ENCODE measurements at places on chromosomes 6 and 20.

DNA sequence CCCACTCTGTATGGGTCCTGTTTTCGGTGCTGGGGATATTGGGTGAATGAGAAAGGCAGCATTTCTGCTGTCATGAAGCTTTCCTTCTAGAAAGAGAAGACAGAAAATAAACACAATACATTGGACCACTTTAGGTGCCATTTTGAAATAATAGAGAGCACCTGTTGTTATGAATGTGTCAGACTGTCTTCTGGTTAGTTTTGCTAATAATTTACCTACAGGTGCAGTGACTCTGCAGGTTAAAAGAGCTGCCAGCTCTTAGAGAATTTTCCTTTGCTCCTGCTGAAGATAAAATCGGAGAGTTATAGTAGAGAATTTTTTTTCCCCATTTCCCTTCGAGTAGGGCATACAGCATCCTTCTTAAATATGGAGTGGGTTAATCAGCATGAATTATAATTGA, 21.9 kb upstream of the GCLC start:
- no peak for DNase-seq

- DNase-seq: no peak
Measured at GRCh38 chr6:156851454-156851921, 74.3 kb downstream of the ARID1B start.

GRCh38 chr20:36584018-36584481, 10.7 kb downstream of the TGIF2 start:
- DNase-seq: no peak

GRCh38 chr6:9647599-9647998, 767.3 kb downstream of the TFAP2A start:
- no peak for DNase-seq

DNA sequence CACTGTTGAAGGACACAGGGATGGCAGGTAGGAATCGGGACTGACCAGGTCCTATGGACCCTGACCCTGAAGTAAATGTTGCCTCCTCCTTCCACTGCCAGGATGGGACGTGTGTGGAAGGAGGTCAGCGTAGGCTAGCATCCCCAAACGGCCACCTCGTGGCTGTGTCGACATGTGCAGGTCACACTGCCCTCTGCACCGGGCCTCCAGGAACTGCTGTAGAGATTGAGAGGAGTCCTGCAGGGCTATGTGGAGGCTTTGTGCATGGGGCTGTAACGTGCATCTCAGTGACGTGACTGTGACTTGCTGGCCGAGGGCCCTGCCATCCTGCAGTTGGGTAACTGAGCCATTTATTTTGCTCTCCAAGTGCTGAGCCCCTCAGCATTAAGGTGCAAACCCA, 149.5 kb downstream of the PHACTR3 start:
- no peak for DNase-seq

GRCh38 chr6:113524826-113525225, 332.3 kb upstream of the MARCKS start:
- no peak for DNase-seq

DNA sequence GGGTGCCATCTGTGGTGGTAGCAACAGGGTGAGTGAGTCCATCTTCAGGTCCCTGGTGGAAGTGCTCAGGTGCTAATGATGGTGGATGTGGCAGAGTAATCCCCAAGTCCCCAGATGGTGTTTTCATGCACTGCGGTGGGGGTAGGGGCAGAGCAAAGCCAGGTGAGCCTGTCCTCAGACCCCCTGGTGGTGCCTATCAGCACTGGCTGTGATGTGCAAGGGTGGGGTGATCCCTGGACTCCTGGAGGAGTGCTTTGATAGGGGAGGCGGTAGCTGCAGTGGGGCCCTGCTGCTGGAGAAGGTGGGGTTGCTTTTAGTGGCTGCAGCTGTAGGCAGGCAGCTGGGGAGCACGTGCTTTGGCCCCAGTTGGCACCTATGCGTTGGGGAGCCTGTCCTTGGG, 70.8 kb downstream of the CCDC170 start:
- no peak for DNase-seq

- no peak for DNase-seq
Measured at GRCh38 chr20:37393196-37393862, 47.4 kb downstream of the SRC start.

DNA sequence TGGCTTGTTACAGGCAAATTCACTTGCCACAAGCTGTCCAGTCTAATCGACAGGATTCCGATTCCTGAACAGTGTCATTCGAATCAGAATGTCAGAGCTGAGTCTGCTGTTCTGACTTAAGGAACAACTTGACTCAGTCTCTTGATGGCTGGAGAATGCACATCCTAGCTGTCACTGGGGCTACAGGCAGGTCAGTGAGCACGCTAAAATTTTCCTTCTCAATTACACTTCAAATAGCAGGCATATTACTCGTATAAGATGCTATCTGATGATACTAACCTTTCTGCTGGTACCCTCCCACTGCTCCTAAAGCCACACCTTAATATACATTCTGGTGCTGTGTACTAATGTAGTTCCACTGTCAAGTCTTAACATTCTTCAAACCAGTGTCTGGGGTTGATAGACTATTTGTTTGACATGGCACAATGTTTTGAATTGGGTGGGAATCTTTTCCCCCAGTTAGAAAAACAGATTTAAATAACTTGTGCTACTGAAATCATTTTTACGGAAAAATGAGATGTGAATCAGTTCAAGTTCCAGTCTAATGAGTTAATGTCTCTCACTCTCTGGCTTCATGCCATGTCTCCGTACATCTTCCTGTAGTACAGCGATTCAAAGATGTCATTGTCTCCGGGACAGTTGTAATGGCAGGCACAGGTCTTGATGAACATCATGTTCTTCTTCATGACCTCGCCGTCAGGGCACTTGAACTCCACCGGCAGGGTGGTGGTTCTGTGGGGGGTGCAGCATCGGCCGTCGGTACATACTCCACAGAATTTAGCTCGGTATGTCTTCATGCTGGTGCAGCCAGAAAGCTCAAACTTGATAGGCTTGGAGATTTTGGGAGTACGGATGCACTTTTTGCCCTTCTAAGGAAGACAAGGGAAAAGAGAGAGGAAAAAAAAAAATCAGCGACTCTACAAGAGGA, 2.2 kb downstream of the CCN2 start:
- DNase-seq: peak; percentile 60

DNA sequence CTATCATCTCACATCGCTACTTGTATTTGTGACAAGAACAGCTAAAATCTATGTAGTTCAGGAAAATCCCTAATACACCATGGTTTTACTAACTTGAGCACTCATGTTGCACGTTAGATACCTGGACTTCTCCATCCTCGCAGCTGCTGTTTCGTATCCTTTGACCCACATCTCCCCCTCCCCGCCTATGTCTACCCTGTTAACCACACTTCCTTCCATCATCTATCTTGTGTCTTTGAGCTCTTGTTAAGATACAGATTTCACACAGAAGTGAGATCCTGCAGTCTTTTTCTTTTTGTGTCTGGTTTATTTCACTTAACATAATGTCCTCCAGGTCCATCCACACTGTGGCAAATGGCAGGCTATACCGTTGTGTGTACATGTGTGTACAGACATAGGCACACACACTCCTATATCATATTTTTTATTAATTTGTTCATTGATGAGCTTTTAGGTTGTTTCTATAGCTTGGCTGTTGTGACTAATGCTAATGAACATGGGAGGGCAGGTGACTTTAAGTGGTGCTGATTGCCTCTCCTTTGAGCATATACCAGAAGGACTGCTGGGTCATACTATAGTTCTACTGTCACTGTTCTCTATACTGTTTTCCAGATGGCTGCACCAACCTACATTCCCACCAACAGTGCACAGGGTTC, 117.8 kb downstream of the WDR27 start:
- no peak for DNase-seq

DNA sequence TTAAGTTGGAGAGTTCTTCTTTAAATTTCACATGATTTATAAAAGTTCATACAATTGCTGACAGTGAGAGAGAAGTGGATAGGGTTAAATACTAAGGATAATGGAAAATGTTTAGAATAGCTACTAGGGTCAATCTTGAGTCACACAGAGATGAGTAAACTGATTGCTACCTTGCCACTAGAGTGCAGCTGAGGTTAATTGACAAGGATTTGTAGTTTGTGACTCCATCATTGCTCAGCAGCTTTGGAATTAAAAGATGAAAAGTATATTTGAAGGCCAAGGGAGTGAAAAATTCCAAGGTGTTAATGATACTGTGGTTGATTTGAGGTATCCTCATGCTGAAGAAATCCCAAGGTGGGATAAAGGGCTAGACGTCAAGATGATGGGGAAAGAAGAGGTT, 524.0 kb downstream of the UTRN start:
- DNase-seq: peak; percentile 60

GRCh38 chr20:53828088-53828681, 234.5 kb upstream of the ZNF217 start:
- DNase-seq: peak; percentile 100

DNA sequence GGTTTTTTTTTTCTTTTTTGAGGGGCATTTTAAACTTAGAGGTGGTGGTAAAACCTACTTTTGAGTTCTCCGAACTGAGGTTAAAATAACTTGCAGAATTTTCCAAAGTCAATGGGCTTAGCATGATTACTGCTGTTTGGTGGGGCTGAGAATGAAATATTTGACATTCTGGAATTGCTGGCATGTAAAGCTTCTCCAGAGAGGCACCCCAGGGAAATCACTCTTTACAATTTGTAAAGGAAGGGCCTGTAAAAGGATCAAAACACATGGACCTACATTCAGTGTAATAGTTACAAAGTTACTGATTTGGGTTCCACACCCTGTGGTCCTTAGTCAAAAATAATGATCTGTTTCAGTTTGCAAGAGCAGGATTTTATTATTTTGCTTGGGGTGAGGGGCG, 5.5 kb downstream of the FAM217B start:
- DNase-seq: no peak

DNA sequence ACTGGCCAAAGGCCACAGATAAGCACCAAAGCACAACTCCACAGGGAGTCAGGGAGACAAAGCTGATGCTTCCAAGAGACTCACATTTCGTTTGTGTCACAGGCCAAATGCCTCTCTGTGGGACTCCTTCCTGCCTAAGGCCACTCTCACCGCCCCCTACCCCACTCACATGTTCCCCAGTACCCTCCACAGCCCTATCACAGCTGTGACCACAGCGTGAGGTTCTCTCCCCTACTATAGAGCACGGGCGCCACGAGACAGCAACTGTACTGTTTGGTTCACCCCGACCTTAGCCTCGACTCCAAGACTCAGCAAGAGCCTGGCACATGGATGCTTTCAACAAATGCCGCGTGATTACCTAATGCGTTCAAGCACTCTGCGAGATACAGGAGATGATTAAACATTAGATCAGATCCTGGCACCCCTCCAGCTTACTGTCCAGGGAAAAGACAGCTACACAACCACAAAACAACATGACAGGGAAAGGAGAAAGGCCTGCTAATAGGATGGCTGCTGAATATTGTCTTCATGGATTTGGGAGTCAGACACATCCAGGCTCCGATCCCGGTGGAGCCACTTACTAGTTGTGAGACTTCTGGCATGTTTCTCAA, 105.5 kb downstream of the AGPAT4 start:
- peak; percentile 99 for DNase-seq

DNA sequence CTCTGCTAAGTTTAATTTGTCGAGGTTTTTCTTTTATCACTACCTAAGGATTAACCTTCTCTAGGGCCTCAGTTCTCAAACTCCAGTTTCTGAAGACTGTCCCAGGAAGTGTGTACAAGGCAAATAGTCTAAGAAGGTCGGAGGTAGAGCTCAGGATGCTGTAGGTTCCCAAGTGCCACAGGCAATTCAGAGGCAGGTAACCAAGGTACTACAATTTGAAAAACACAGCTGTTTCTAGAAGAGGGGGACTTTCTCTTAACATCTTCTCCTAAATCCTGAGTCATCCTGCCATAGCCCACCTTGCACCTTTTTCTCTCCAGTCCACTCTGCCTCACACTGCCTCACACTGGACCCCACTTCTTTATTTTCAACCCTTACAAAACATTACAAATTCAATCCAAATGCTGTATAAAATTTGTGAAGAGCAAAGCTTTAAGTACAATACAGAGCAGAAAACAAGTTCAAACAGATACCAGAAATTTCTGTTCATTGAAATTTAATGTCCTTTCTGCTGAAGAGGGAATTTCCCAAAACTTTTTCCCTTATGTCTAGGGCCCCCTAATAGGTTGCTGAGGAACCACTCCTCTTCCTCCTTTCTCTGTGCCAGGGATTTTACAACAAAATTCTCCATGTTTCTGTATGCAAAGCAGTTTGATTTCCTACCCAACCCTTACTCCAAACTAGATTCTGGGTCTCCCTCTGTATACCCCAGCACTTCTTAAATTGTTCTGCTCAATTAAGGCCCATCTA, 43.0 kb downstream of the FRK start:
- DNase-seq: no peak

- DNase-seq: no peak
Measured at GRCh38 chr6:13398421-13398994, 70.2 kb upstream of the TBC1D7 start.

DNA sequence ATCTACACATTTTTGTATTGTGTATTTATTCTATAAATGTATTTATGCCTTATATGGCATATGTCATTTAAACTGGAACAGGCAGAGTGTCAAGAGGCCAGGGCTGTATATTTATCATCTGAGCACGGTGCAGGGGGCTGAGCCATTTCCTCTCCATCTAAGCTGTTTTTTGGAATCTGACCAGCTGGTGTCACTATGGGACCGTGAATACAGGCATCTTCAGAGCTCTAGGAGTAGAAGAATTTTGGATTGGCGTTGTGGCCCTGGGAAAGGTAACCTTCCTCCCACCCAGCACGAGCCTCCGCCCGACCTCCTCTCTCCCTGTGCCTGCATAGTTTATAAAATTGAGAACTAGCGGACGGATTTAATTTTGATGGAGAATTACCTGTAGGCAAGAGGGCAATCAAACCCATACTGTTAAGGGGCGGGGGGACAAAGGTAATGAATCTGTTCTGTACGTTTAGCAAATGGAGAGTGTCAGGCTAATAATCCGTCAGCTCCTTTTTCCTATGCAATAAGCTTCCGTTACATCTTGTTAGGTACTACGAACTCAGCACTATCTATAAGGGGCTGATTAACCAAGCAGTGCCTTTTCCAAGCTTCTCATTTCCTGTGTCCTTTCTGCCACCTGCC, 29.0 kb upstream of the EEF1E1 start:
- peak; percentile 59 for DNase-seq

GRCh38 chr6:169326067-169326799, 72.6 kb upstream of the THBS2 start:
- peak; percentile 75 for DNase-seq

- DNase-seq: peak; percentile 19
Measured at GRCh38 chr6:47804821-47805220, 23.0 kb downstream of the OPN5 start.
